SJSA1 (cell line): ENCODE measurements at places on chromosomes 12 and 14. TPM values are rescaled to one million over a fixed set of nuclear protein-coding genes. Genes with fewer than 3 reads are reported as not detected.

GRCh38 chr12:13147688-13148484, 44.4 kb upstream of the GSG1 start:
- no peak for DNase-seq

- DNase-seq: no peak
Observed at GRCh38 chr12:89156340-89156739, 196.0 kb downstream of the DUSP6 start.

GRCh38 chr14:69769623-69770022, 2.7 kb downstream of the SRSF5 start:
- no peak for DNase-seq

DNA sequence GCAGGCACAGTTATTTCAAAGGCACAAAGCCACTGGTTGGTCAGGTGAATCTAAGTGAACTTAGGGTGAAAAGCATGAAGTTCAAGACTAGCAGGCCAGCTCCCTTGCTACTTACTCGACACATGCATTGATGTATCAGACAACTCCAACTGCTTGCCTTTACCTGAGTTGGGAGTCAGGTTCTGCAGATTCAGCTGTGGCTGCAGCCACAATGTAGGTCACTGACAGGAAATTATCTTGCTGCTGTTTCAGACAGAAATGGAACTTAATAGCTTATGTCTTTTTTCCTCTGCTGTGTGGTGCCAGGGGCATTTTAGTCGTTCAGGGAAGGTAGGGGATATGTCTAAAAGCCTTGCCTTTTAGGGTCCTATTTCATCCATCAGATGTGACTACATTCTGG, 125.6 kb upstream of the RPH3A start:
- DNase-seq: no peak

Gene SERPINA6
- total RNA-seq: not detected in 2 replicates

Gene NDUFA12
- total RNA-seq: 283 and 390 TPM in 2 replicates

Gene PIANP
- total RNA-seq: not detected in 2 replicates

Gene PPP4R4
- total RNA-seq: 0.50 and 1.00 TPM in 2 replicates

Gene MANSC1
- total RNA-seq: 0.22 and 1.5 TPM in 2 replicates
